ENCODE measurements at places on chromosomes 12 and 14.

GRCh38 chr14:90443161-90444076 lies 46.6 kb downstream of the CALM1 start:
- no peak for DNase-seq

DNA sequence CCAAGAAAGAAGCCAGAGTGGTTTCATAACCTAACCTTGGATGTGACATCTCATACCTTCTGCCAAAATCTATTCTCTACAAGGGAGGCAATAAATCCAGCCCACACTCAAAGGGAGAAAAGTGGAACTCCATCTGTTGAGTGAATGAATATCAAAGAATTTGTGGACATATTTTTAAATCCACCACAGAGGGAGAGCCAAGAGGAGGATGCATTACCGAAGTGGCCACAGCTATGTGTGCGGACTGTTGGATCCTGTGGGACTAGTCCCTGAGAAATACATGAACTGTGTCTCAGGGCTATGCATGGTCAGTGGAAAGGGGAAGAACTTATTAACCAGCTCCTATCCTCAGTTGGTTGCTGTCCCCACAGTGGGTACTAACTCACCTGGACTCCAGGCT lies 273.9 kb downstream of the NUAK1 start:
- no peak for DNase-seq

GRCh38 chr12:3772380-3772779 lies 19.5 kb upstream of the CRACR2A start:
- no peak for DNase-seq

- no peak for DNase-seq
These were observed 9.1 kb upstream of the FBLN5 start for GRCh38 chr14:91956616-91957015.

GRCh38 chr14:90643982-90644670 lies 172.1 kb downstream of the TTC7B start:
- DNase-seq, result no peak

GRCh38 chr14:27392153-27392552 lies 794.3 kb upstream of the NOVA1 start:
- DNase-seq, result no peak

DNA sequence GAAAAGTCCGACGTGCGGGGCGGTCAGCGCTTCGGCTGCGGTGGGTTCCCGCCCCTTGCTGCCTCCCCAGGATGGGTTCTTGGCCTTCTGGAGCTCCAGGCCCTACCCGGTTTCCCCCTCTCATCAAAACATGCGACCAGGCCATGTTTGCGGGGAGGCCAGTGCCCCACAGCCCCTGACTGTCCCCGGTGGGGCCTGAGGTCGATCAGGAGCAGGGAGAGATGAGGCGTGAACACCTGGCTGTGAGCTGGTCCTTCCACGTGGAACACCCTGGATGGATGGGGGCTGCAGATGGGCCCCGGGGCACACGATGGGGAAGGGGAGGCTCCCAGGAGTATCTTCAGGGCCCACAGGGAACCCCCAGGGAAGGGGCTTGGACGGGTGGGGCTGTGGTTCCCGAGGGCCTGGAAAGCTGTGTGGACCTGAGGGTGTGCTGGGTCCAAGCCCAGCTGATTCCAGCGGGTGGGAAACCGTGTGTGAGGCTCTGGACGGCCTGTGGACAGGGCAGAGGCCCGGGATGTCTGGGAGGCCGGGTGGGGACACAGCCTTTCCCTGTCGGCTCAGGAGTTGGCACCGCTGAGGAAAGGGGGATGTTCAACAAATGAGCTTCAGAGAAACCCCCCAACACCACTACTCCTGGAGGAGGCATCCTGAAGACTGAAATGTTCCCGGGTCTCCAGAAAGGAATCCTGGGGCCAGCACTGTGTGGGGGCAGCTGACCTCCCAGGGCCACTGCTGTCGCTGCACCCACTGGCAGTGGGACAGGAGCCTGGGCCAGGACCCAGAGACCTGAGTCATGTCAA lies 187.0 kb upstream of the C14orf180 start:
- DNase-seq, result no peak

GRCh38 chr14:88481794-88482193 lies 73.0 kb downstream of the PTPN21 start:
- no peak for DNase-seq

- no peak for DNase-seq
These were observed 11.6 kb downstream of the OTX2 start for GRCh38 chr14:56798447-56799342.

DNA sequence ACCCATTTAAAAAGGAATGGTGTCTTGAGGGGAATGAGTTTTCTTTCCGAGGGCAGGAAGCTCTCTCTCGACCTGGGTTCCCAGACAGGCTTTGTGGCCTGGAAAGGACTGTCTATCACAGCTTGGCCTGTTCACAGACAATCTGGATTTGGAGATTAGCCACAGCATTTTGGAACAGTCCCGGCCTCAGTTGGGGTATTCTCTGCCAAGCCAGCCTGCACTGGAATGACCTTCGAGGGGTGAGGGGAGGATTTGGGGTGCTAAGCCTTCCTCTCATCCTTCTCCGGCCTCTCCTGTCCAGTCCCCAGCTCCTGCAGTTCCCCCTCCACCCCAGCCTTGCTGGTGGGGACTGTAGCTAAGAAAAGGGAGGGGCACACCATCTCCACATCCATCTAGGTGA lies 13.0 kb downstream of the TBX5 start:
- no peak for DNase-seq

DNA sequence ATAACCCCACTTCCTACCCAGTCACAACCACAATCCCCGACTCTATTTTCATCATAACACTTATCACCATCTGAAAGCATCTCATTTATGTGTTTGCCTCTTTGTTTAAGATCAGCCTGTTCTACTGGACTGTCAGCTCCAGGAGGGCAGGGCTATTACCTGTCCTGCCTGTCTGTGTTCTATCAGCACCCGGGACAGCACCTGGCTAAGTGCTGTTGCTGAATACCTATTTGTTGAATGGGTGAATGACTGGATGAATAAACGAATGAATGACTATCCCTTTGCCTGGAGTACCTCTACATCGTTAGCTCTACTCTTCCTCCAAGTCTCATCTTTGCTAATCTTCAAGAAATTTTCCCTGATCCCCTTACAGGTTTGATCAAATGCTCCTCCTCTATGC lies 69.0 kb downstream of the WSCD2 start:
- no peak for DNase-seq

GRCh38 chr12:32947206-32948067 lies 50.9 kb upstream of the PKP2 start:
- DNase-seq, result no peak

- no peak for DNase-seq
These were observed 981 bp downstream of the FLVCR2 start for GRCh38 chr14:75579338-75579864.

DNA sequence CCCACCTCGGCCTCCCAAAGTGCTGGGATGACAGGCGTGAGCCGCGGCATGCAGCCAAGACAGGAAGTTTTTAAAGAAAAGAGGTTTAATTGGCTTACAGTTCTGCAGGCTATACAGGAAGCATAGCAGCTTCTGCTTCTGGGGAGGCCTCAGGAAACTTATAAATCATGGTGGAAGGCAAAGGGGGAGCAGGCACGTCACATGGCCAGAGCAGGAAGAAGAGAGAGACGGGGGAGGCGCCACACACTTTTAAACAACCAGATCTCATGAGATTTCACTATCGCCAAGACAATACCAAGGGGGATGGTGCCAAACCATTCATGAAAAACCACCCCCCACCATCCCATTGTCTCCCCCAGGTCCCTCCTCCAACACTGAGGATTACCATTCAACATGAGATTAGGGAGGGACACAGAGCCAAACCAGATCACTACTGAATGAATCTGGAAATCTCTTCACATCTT lies 14.1 kb downstream of the CCDC63 start:
- no peak for DNase-seq

DNA sequence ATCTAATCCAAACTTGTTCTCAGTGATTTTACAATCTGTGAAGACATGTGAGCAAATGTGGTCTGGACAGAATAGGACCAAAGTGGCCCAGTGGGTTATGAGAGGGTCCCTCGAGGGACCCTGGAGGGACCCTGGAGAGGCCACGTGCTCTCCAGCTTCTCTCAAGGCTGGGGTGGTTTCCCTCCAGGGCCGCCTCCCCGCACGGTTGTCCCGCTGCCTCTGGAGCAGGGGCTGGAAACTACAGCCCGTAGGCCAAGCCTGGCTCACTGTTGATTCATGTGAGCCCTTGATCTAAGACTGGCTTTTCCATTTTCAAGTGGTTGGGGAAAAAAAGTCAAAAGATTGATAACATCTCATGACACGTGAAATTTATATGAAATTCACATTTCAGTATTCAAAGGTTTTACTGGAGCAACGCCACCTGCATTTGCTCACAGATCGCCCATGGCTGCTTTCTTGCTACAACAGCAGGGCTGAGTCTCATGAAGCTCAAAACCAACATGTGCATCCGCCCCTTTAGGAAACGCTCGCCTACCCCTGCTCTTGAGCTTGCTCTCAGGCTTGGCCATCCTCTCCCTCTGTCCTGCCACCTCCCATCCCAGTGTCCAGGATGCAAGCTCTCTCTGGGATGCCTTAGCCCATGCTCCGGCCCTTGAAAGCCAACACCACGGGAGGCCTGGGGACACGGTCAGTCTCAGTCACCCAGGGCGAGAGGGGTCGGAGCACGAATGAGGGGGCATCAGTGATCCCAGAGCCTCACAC lies 12.1 kb upstream of the LRTM2 start:
- no peak for DNase-seq

GRCh38 chr12:558580-558979 lies 98.8 kb downstream of the B4GALNT3 start:
- no peak for DNase-seq
